Stimulated activated CD4-positive, alpha-beta T cell treated with anti-CD3 and anti-CD28 coated beads, Interleukin-15, amount 100 ng/mL, for 24 hours (primary cell): ENCODE measurements at places on chromosomes 6 and 20.

- DNase-seq, result no peak
Measured at GRCh38 chr6:110310861-110311446, 47.2 kb downstream of the METTL24 start.

DNA sequence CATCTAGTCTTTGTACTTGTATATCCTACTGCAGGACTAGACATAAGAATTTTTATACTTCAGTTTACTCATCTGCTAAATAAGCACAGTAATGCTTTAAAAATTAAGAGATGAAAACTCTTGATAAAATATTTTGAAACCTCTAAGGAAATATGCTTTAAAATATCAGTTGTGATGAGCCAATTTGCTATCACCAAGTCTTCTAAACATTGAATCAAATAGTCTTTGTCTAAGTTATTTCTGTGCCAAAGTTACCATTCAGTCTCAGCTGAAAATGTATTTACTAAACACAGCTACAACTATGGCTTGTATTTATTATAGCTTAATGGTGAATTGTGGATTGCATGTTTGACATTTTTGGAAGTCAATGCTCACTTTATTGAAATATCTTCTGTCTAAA is 46.2 kb upstream of the RFPL4B start:
- no peak for DNase-seq

DNA sequence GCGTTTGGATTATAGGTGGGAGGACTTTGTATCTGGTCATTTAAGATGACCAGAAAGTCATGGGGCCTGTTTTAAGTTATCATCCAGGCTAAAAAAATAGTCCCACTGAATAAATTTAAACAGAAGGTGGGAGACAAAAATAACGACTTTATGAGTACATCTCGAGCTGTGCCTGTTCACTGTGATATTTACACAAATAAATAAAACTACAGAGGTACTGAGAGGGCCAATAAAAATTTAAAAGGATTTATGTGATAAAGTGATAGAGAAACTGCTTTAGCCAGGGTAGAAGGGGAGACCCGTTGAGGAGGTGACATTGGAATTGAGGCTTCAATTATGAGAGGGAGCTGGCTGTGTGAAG is 53.4 kb upstream of the PMEPA1 start:
- DNase-seq, result no peak

- DNase-seq, result no peak
Measured at GRCh38 chr20:5608104-5608441, 142.1 kb upstream of the SHLD1 start.

DNA sequence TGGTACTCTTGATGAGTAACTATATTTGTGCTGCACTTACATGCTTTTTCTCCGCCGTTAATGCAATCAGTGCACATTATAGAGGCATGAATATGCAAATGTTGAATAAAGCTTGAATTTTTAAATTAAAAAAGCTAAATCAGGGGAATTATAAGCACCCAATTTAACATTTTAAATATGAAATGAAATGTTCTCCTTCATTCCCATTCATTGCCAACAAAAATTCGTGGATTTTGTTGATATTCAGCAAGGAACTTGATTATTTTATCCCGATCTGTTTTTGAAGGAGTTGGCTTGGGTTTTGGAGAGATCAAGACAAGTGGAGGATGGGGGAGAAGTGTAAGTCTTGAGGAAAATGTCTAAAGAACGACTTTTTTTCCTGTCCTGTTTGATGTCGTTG is 318.7 kb upstream of the SOX4 start:
- no peak for DNase-seq

- DNase-seq, result peak; percentile 84
Measured at GRCh38 chr20:3218307-3218988, 9.2 kb downstream of the ITPA start.

DNA sequence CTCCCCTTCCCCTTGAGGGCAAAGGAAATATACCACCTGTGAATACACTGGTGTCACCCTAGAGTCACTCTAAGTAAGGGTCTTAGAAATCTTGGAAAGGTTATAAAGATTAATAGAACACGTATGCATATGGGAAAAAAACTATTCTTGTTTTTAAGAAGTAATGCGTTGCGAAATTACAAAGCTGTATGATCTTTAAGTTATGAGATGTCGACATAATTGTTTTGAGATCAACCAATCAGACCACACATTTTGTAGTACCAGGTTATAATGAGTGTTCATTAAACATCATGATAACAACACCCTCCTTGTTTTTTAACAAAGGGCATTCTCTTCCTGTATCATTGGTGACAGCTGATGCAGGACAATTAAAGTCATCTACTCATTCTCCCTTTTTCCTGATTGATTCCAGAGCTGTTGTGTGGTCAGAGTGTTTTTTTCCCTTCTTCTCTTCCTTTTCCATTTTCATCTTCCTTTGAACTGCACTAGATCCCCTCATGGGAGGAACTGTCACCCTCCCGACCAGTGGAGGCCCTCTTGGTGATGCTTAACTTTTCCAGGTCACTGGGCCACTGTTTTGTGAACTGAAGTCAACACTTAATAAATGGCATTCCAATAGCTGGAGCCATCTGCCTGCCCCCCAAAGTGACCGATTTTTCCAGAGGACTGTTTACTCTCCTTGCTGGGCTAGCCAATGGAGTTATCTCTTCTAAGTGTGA is 37.0 kb downstream of the PRDM1 start:
- no peak for DNase-seq

GRCh38 chr6:130697995-130698535 is 129.1 kb upstream of the SMLR1 start:
- peak; percentile 74 for DNase-seq

- peak; percentile 73 for DNase-seq
Measured at GRCh38 chr20:56414842-56415765, 3.0 kb downstream of the CASS4 start.

DNA sequence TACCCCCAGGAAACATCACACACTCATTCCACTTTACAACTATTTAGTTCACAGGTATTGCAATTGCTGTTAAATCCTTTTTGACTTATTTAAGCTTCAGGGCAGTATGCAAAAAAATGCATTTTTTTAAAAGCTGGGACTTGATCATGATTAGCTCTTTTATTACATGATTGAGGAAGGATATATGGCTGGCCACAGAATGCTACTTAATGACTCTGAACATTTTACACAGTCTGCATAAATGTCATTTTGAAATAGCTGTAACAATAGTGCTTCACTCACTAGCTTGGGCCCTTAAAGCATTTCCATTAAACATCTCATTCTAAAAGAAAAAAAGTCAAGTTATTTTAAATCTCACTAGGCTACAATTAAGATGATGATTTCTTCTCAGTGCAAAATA is 429.7 kb downstream of the FRK start:
- no peak for DNase-seq
